ENCODE measurements at places on chromosomes 7 and 10. TPM values are rescaled to one million over a fixed set of nuclear protein-coding genes. Genes with fewer than 3 reads are reported as not detected.

- H3K27me3 ChIP-seq, result no peaks in the 10 kb centered on the region
- no peaks in the 10 kb centered on the region for H3K36me3 ChIP-seq
- no peaks in the 10 kb centered on the region for H3K4me1 ChIP-seq
- no peak overlapping the region for H3K27ac ChIP-seq
- H3K4me3 ChIP-seq, result no peak overlapping the region
These were observed 323.0 kb upstream of the LRGUK start for GRCh38 chr7:133804127-133804526.

Gene ZNF736
- total RNA-seq, result 4.6 TPM

- H3K4me3 ChIP-seq, result no peak overlapping the region
- no peak overlapping the region for H3K27ac ChIP-seq
- H3K4me1 ChIP-seq, result no peaks in the 10 kb centered on the region
- H3K27me3 ChIP-seq, result no peaks in the 10 kb centered on the region
These were observed 65.7 kb downstream of the EXOC6 start for GRCh38 chr10:92913973-92914372.

Gene SMO
- 1.8 TPM for total RNA-seq

DNA sequence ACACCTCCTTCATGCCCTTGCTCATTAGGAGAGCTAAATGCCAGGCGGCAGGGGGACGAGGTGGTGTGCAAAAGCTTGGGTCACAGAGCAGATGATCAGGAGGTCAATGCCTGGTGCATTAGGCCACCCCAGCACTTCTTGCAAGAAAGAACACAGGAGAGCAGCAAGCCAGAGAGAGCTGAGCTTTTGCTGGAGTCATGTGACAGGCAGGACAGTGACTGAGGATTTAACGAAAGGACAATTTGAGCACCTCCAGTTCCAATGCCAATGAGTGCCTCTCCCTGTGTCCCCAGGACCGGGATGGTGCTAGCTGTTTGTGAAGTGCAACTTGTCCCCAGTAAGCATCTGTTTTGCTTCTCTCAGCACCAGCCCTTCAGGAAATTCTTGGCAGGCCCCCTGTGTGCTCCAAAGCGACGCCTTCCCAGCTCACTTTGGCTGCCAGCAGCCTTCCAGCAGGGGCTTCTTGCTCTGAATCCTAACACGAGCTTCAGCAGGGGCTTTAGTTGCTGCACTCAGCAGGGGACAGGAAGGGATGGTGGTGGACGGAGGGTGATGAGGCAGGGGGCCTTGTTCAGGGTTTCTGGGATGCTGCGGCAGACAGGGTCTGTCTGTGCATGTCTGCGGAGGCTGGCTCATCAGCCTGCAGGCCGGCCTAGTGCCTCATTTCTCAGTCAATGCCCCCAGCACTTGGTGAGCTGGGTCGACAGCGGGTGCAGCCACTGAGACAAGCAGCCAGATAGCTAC is 368.1 kb downstream of the RPS24 start:
- H3K4me3 ChIP-seq, result no peak overlapping the region
- no peak overlapping the region for H3K27ac ChIP-seq
- H3K36me3 ChIP-seq, result no peaks in the 10 kb centered on the region
- no peak for DNase-seq
- no peaks in the 10 kb centered on the region for H3K27me3 ChIP-seq

Gene TLX1
- total RNA-seq, result 4.8 TPM

DNA sequence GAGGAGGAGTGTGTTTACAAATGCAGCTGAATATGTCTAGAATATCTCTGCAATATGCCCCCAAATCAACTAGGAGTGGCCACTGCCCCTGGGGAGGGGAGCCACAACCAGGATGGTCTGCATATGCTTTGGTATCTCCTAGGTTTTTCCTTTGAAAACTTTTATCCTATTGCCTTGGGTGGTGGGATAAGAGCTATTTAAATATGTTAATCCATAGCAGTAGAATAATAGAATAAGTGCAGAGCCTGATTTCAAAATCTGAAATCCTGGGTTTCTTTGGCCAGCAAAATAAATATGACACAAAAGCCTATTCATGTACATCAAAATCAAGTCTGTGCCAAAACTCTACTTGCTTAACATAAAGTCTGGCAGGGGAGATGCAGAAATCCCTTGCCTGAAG is 79.6 kb upstream of the FGFR2 start:
- DNase-seq, result no peak
- H3K27ac ChIP-seq, result no peak overlapping the region
- H3K27me3 ChIP-seq, result no peaks in the 10 kb centered on the region
- H3K4me3 ChIP-seq, result no peak overlapping the region
- H3K4me1 ChIP-seq, result no peaks in the 10 kb centered on the region

GRCh38 chr10:109914966-109915365 is 8.3 kb downstream of the XPNPEP1 start:
- peak overlapping the region; percentile 80 for H3K27ac ChIP-seq
- peak overlapping the region; percentile 36 for H3K4me3 ChIP-seq
- peaks cover 7% of the 10 kb centered on the region for H3K4me1 ChIP-seq
- no peak for DNase-seq
- no peaks in the 10 kb centered on the region for H3K36me3 ChIP-seq
- H3K27me3 ChIP-seq, result no peaks in the 10 kb centered on the region

Gene GIMAP1
- 7.4 TPM for total RNA-seq

DNA sequence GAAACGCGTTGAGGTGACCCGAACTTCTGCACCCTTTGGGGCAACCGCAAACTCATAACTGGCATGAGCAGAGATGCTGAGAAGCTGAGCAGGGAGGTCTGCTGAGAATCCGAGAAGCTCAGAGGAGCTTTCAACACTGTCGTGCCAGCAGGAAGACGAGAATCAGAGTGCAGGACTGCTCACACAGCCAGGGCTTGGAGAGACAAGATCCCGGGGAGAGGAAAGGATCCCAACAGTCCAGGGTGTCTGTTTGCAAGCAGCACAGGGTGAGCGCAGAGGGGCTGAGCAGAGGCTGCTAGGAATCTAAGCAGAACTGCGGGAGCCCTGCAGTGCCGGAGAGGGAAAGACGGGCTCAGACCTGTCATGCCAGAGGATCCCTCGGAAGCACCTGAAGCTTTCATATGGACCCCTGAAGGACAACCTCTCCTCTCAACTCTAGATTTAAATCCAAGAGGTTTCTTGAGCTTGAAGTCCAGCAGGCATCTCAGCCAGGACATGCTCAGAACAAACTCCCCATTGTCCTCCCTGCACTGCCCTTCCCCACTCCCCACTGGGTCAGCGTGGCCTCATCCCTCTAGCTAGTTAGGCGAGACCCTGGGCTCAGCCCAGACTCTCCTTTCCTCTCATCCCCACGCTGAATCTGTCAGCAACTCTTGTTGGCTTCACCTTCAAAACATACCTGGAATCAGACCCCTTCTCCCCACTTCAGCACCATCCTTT is 40.7 kb downstream of the FOXL3 start:
- no peak overlapping the region for H3K27ac ChIP-seq
- DNase-seq, result peak; percentile 57

GRCh38 chr10:50618624-50619023 is 5.1 kb downstream of the SGMS1 start:
- H3K36me3 ChIP-seq, result no peaks in the 10 kb centered on the region
- peaks cover 12% of the 10 kb centered on the region for H3K4me1 ChIP-seq
- no peaks in the 10 kb centered on the region for H3K27me3 ChIP-seq
- no peak overlapping the region for H3K27ac ChIP-seq
- no peak for DNase-seq

- no peaks in the 10 kb centered on the region for H3K27me3 ChIP-seq
- H3K4me3 ChIP-seq, result no peak overlapping the region
- no peak overlapping the region for H3K27ac ChIP-seq
- no peak for DNase-seq
- H3K36me3 ChIP-seq, result no peaks in the 10 kb centered on the region
These were observed 14.0 kb downstream of the KMT2E start for GRCh38 chr7:105028004-105028403.

- peak; percentile 56 for DNase-seq
- no peak overlapping the region for H3K27ac ChIP-seq
- H3K4me1 ChIP-seq, result no peaks in the 10 kb centered on the region
- H3K27me3 ChIP-seq, result no peaks in the 10 kb centered on the region
These were observed 8.4 kb upstream of the IFIT1B start for GRCh38 chr10:89369156-89370105.

DNA sequence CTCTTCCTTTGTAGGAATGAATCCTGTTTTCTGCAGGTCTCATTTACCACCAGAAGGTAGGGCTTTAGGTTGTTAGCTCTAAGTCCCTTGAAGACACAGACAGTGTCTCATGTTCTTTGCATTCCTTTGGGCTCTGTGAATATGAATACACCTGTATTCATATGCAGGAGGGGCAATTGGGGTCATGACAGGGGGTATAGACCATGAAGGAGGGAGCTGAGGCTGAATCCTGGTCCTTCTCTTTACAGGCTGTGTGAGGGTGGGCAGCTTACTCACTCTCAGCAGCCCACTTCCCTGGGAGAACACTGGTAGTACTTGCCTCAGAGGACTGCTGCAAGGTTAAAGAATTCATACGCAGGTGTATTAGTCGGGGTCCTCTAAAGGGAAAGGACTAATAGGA is 267.2 kb upstream of the MGMT start:
- H3K4me3 ChIP-seq, result no peak overlapping the region
- DNase-seq, result no peak
- no peaks in the 10 kb centered on the region for H3K27me3 ChIP-seq

DNA sequence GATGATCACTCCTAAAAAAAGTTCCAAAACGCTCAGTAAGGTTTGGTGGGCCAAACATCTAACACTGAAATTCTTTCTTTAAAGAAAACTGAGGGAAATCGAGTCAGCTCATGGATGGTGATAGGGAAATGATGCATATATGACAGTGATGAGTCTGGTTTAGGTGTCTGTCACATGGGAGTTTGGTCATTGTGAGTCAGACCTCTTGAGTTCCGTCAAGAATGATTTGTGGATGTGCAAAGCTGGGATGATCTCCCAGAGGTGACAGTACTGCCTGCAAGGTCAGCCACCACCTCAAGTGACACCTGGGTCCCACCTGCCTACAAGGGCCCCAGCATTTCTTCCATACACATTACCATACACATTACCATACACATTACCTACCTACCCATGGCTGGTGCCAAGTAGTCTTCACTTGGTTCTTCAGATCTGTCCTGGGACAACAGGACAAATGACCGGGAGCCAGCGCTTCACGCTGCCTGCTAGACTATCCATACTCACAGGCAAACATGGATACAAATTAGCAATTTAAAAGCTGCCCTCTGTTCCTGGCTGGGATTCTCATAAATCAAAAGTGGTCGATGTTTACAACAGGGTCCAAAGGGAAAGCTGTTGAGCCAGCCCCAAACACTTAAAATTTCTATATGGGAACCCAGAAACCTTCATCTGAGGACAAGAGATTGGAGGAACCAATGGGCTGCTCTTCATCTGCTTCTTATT is 128.4 kb downstream of the ADAM12 start:
- H3K4me1 ChIP-seq, result no peaks in the 10 kb centered on the region
- no peak overlapping the region for H3K4me3 ChIP-seq
- H3K27ac ChIP-seq, result no peak overlapping the region
- no peaks in the 10 kb centered on the region for H3K27me3 ChIP-seq
- H3K36me3 ChIP-seq, result no peaks in the 10 kb centered on the region

GRCh38 chr7:115952832-115953231 is 77.7 kb downstream of the TFEC start:
- DNase-seq, result no peak
- no peak overlapping the region for H3K4me3 ChIP-seq
- no peaks in the 10 kb centered on the region for H3K36me3 ChIP-seq
- H3K27me3 ChIP-seq, result no peaks in the 10 kb centered on the region
- H3K27ac ChIP-seq, result no peak overlapping the region
- no peaks in the 10 kb centered on the region for H3K4me1 ChIP-seq

Gene H2BK1
- not detected for total RNA-seq

Gene RBP4
- not detected for total RNA-seq

DNA sequence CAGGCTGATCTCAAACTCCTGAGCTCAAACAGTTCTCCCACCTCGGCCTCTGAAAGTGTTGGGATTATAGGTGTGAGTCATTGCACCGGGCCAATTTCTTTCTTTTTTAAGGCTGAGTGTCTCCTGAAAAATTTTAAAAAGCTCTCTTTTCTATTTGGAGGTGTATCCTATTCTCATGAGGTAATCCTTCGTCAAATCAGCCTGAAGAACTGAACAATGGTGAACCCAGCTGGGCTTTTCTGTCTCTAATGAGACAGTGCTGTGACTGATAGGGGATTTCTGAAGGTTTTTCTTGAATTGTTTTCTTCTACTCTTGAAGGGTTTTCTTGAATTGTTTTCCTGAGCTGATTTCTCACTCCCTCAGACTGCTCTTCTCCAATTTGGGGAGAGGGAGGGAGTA is 30.9 kb upstream of the CALU start:
- no peaks in the 10 kb centered on the region for H3K27me3 ChIP-seq
- H3K4me1 ChIP-seq, result no peaks in the 10 kb centered on the region
- no peak overlapping the region for H3K27ac ChIP-seq
- H3K4me3 ChIP-seq, result no peak overlapping the region
- no peaks in the 10 kb centered on the region for H3K36me3 ChIP-seq

Gene TAS2R5
- 6.0 TPM for total RNA-seq

- H3K36me3 ChIP-seq, result no peaks in the 10 kb centered on the region
- no peak for DNase-seq
- no peak overlapping the region for H3K27ac ChIP-seq
- H3K27me3 ChIP-seq, result no peaks in the 10 kb centered on the region
- no peaks in the 10 kb centered on the region for H3K4me1 ChIP-seq
- H3K4me3 ChIP-seq, result no peak overlapping the region
These were observed 221.3 kb upstream of the CSTF2T start for GRCh38 chr10:51920672-51921071.

Gene TMEM213
- total RNA-seq, result not detected

Gene SSBP1
- total RNA-seq, result 54.4 TPM

- H3K27me3 ChIP-seq, result no peaks in the 10 kb centered on the region
- H3K36me3 ChIP-seq, result peaks cover 12% of the 10 kb centered on the region
- no peak for DNase-seq
- H3K27ac ChIP-seq, result no peak overlapping the region
- H3K4me3 ChIP-seq, result no peak overlapping the region
These were observed 225.2 kb downstream of the MLLT10 start for GRCh38 chr10:21759232-21759631.

Gene EN2
- total RNA-seq, result not detected

DNA sequence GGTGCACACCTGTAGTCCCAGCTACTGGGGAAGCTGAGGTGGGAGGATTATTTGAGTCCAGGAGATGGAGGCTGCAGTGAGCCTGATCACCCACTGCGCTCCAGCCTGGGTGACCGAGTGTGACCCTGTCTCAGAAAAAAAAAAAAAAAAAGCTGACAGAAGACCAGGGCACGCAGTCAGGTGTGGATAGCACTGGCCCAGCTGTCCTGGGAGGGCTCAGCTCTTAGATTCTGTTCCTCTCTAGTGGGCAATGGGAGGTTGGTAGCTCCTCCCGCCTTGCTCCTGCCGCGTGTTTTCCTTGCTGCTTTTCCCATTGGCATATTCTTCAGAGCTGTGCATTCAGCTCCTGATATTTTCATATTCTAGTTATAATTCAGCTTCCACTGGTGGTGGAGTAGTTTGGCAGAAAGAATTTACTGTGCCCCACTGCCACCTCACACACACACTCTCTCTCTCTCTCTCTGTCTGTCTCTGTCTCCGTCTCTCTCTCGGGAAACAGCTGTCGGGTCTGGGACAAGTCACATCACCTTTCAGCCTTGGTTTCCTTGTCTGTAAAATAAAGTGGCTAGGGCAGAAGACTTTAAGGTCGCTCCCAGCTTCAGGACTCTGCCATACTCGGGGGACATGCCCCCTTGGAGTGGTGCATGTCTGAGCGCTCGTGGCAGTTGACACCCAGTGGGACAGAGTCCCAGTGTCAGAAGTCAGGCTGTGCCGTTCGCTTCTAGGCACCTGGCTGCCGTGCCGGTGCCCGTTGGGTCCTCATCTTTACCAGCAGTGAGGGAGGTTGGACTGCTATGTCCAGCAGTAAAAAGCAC is 25.9 kb upstream of the ANKRD2 start:
- no peak overlapping the region for H3K27ac ChIP-seq
- no peaks in the 10 kb centered on the region for H3K27me3 ChIP-seq
- no peak for DNase-seq
- H3K4me3 ChIP-seq, result no peak overlapping the region
- H3K4me1 ChIP-seq, result peaks cover 18% of the 10 kb centered on the region
- H3K36me3 ChIP-seq, result no peaks in the 10 kb centered on the region

Gene PDE6C
- total RNA-seq, result not detected

All from Peyer's patch (tissue), 4 donors.